ENCODE measurements at places on chromosomes 7 and 10.
A peak's percentile ranks its signal among the peaks of the same experiment; 100 is the strongest.

GRCh38 chr10:24854256-24854655 is 98.2 kb downstream of the PRTFDC1 start:
- no peak for DNase-seq

- DNase-seq: no peak
Measured at GRCh38 chr10:29306688-29307087, 17.8 kb downstream of the LYZL1 start.

- no peak for DNase-seq
Measured at GRCh38 chr10:114611617-114612016, 46.5 kb downstream of the ABLIM1 start.

- DNase-seq: no peak
Measured at GRCh38 chr7:135573541-135573940, 15.8 kb downstream of the NUP205 start.

DNA sequence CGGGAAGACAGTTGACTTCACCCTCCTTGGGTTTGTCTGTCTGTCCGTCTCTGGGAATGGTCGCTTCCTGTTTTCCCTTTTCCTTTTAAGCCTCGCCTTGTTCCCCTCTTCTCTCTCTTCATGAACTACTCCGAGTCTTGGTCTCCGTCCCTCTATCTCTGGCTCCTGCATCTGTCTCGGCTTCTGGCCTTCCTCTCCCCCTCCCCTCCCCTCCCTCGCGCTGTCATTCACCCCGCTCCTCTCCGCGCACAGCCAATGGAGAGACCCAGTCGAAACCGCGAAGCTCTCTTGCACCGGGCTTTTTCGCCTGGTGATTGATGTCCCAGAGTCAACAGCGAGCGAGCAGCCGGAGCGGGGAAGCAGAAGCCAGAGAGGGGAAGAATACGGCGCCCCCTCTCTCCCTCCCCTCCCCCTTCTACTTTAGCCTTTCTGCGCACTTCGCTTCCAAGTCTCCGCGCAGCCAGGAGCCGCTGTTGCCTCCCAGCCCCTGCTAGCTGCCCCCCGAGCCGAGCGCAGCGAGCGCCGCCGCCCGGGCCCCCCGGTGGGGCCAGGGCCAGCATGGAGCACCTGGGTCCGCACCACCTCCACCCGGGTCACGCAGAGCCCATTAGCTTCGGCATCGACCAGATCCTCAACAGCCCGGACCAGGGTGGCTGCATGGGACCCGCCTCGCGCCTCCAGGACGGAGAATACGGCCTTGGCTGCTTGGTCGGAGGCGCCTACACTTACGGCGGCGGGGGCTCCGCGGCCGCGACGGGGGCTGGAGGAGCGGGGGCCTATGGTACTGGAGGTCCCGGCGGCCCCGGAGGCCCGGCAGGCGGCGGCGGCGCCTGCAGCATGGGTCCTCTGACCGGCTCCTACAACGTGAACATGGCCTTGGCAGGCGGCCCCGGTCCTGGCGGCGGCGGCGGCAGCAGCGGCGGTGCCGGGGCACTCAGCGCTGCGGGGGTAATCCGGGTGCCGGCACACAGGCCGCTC is at the start of gene TLX1:
Gene TLX1, plus strand, starts transcription at position 317 of the 978 bp plus-strand sequence. Its CDS starts 242 bp downstream, at position 559.
- no peak for DNase-seq

DNA sequence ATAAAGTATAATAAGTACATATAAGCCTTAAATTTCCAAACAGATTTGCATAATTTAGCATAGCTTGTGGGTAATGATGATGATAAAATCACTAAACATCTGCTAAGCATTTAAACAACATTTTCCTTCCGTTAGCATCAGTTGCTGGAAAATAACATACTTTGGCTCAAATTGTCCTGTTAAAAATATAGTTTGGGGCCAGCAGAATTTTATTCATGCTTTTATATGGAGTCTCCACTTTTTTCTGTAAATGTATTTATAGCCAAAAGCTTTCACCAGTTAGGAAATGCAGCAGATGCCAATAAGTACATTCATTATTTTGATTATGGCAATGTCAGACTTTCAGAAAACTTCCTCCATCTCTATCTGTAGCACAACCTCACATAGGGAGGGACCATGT is 107.2 kb downstream of the CNTNAP2 start:
- DNase-seq: no peak

- no peak for DNase-seq
Measured at GRCh38 chr7:80816806-80817205, 102.0 kb downstream of the SEMA3C start.

DNA sequence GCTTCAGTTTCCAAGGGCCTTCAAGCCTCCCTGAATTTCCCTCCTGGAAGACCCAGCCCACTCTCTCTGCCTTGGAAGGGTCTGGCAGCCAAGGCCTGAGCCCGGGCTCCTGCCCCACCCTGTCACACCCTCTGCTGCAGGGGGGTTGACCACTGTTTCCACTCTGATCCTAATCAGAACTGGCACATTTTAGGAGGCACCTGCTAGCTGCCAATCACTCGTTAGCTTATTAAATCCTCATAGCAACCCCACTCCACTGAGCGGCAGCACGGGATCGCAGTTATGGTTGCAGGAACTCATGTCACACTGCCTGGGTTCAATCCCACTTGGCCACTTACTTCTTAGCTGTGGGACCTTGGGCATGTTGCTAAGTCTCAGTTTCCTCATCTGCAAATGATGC is 12.9 kb downstream of the HSPB1 start:
- DNase-seq: no peak

GRCh38 chr10:13787015-13787421 is 200.3 kb downstream of the PRPF18 start:
- peak; percentile 51 for DNase-seq

GRCh38 chr7:15618275-15618674 is 56.5 kb upstream of the AGMO start:
- DNase-seq: no peak

DNA sequence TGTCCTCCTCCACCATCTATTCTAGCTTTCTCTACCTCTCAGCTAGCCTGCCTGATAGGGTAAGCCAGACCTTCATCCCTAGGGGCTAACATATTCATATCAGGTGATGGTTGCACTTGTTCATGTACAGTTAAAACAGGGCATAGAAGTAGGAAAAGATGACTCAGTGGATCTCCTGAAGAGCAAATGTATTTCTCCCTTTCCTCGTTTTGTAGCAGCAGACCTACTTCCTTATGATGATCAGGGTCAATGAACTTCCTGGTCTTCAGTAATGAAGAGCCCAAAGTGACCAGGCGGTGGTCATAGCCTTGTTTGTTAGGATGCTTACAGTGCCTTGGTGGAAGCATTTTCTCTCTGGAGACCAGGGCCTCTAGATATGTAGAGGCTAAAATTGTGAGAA is 6.3 kb downstream of the LIPJ start:
- no peak for DNase-seq

DNA sequence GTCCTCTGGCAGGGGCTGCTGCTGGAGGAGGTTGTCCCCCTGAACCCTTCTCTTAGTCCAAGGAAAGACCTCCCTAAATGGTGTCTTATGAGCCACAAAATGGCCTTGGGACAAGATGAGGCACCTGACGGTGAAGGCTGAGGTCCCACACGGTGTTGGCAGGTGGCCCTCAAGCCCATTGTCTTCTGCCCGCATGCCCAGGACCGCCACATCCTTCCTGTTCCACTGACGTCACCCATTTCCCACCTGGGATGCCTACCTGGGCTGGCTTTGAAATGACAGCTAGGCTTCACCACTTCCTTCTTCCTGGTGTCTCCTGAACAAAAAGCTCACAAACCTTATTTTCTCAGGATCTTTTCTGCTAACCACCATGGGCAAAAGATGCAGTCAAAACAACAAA is 2.1 kb upstream of the DMBT1 start:
- no peak for DNase-seq

GRCh38 chr10:122421054-122421625 is 33.3 kb upstream of the ARMS2 start:
- no peak for DNase-seq

DNA sequence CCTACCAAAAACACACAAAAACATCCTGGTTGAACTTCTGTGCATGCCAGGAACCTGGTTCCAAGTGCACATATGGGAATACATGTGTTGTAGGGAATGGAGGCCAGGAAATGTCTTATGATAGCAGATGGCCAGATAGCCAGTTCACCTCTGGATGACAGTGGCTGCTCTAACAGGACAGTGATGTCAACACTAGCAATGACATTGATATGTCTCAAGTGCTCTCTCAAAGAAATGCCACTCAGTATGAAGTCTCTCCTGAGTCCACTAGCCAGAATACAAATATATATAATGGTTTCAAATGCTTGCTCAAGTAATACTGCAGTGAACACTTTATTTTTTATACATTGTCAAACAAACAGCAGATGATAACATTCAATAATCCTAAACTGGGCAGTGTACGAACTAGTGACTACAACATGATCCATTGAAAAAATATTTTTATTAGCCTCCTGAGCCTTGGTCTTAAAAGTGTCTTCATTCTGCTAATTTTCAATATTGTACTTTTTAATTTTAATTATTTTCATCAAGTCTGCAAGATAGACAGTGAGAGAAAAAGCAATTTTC is 26.0 kb upstream of the PCDH15 start:
- DNase-seq: no peak

GRCh38 chr7:149292462-149292823 is 30.4 kb downstream of the ZNF783 start:
- no peak for DNase-seq

DNA sequence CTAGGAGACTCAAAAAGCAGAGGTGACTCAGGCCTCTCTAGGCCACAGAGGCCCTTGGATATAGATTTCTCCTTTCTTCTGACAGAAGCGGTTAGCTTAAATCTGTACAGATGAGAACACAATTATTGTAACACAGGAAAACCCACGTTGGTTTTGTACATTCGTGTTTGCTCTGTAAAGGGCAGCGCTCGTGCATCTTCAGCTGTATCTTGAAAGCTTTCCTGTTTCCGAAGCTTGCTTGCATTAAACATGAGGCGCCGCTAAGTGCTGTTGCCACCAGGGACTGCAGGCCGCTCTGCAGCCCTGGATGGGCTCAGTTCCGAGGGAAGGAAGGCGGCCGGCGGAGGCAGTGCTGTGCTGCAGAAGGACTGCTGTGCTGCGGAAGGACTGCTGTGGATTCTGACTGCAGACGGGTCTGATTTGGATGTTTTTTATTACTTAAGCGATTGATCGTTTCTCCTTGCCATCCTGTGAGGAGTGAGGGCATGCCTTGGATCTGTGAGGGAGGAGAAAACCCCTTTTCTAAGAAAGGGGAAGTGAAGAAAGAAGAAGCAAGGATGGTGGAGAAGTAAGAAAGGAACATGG is 53.3 kb downstream of the FHIP2A start:
- no peak for DNase-seq

GRCh38 chr7:23941551-23941950 is 231.5 kb downstream of the STK31 start:
- DNase-seq: no peak

- no peak for DNase-seq
Measured at GRCh38 chr10:108496106-108496505, 1331.6 kb upstream of the SORCS1 start.

DNA sequence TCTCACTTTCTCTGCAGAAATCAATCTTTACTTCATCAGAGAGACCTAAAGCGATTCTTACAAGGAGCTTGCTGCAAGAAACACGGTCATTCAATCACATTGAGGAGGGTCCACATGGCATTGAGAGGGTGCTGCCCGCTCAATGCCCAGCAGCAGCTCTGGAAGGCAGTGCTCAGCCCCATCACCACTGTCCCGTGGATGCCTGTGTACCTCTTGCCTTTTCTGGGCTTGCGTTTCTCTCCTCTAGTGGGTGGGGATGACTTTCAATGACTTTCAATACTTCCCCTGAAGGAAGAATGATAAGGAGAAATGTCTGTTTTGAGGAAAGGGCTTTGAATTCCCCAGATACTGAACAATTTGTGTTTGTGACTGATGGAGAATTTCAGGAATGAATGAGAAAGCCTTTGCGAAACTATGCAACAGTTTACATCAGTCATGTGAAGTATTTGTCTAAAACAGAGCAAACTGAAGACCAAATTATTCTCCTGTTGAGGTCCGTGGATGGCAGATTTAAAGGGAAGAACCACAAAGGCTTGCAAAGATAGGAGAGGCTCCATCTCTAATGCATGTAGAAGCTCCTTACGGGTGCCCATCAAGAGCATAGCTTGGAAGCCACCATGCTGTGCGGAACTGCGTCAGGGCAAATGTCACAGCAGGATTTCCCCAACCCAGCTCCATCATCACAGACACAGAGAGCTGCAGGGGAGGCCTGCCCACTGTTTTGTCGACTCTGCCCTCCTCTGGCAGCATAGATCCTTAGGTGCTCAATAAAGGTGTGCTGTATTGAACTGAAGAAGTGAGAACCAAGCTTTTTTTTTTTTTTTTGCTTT is 6.6 kb upstream of the ZNF22 start:
- no peak for DNase-seq

DNA sequence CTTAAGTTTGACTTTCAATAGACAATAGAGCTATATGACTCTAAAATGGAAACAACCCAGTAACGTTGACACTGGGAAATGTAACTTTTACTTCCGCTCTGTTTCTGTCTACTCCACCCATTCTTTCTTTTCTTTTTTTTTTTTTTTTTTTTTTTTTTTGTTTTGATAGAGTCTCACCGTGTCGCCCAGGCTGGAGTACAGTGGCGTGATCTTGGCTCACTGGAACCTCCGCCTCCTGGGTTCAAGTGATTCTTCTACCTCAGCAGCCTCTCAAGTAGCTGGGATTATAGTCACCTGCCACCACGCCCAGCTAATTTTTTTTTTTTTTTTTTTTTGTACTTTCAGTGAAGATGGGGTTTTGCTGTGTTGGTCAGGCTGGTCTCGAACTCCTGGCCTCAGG is 13.9 kb downstream of the PRSS2 start:
- DNase-seq: no peak

DNA sequence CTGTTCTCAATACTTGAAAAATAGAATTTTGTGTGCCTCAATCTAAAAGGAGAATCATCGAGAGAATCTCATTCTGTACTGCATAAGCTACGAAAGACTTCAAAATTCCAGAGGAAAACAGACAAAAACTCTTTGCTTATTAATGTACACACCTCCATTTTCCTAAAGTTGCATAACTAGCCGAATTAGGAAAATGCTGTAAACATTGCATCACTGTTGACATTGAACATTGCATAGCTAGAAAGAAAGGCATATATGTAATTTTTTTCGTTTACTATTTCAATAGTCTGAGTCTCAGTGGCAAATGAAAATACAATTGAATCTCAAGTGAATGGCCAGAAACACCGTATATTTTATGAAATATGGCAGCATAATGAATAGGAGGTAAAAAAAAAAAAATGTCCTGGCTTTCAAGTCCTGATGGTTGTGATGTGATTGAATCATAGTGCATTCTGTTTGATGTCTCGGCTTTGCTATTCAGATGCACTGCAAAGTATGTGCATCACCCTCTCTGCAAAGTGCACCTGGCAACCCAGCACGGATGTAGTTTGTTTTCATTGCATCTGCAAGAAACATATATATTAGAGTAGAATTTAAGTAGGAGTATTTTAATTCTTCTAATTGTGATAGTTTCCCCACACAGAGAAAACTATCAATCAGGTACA is 196.7 kb downstream of the VTI1A start:
- no peak for DNase-seq

- no peak for DNase-seq
Measured at GRCh38 chr7:17046666-17047065, 164.9 kb upstream of the AGR3 start.

GRCh38 chr10:97768322-97769315 is 3.2 kb downstream of the SFRP5 start:
- no peak for DNase-seq
